ENCODE measurements at places on chromosomes 1 and 21. TPM values are rescaled to one million over a fixed set of nuclear protein-coding genes. Genes with fewer than 3 reads are reported as not detected.

PERM1 gene
- not detected for total RNA-seq

DUSP12 gene
- total RNA-seq = 29.4 TPM

CFHR1 gene
- 0.16 TPM for total RNA-seq

STXBP3 gene
- total RNA-seq = 26.1 TPM

ASCL5 gene
- 0.18 TPM for total RNA-seq
